ENCODE measurements at places on chromosomes 4 and X.
A peak's percentile ranks its signal among the peaks of the same experiment; 100 is the strongest.

DNA sequence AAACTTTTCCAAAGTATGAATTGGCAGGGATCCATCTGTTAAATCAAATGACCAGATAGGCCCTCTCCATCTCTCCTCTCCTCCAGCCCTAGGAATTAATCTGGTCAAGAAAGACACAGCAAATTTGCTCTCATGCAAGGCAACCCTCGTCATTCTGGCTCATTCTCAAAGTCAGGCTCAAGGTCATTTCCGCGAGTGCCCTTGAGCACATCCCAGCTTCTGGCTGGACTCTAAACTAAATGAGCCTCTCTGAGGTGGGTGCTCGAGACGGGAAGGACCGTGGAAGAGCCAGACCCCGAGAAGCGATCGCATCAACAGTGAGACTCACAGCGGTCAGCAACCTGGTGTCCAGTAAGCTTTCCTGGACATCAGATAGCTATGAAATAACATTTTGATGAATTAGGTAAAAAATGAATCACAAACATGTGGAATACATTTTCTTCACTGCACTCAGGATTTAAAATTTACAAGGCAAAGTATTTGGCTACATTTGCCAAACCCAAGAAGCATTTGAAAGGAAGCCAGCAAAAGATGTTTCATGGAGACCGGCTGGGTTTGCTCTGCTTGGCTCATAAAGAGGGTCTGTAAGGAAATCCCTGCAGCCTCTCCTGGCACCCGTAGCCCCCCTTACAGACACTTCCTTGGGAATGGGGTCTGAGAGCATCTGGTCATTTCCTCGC lies 121.0 kb downstream of the ENPP6 start:
- DNase-seq = no peak

DNA sequence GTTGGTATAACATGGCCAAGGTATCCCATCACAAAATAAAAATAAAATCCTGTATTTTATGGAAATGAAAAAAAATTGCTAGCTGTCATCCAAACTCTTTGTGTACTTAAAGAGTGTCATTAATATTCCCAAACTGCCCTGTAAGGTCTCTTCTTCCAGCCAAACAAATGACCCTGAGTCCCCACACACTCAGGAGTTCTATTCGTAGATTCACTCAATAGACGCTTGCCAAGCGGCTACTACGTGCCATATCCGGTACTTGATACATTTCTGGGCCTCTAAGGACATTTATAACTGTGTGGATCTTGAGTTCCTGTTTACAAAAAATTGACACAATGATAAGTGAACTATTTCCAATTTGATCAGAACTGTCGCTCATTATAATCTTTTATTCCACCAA lies 245.1 kb downstream of the SCFD2 start:
- no peak for DNase-seq

- no peak for DNase-seq
These were observed 19.3 kb downstream of the GPR143 start for GRCh38 chrX:9746148-9746888.

GRCh38 chrX:41275661-41276609 lies 58.0 kb upstream of the DDX3X start:
- DNase-seq = no peak

DNA sequence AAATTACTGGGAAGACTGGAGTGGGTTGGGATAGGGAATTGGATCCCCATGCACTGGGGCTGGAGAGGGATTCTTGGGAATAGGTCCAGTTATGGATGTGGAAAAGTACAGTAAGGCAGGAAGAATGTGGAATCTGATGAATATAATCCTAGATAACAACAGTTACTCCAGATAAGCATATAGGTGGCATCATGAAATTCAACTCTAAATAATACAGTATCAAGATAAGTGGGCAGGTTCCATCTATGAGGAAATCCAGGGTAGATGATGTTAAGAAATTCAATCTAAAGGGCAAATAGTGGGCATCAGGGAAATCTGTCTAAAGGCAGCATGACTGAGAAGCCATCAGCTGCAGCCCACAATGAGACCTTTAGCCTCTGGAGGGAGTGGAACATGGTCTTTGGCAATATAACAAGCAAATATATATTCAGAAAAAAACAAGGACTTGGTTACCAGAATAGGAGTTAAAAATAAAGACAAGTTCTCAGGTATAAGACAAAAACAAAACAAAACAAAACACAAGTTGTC lies 1.2 kb downstream of the DTHD1 start:
- no peak for DNase-seq

DNA sequence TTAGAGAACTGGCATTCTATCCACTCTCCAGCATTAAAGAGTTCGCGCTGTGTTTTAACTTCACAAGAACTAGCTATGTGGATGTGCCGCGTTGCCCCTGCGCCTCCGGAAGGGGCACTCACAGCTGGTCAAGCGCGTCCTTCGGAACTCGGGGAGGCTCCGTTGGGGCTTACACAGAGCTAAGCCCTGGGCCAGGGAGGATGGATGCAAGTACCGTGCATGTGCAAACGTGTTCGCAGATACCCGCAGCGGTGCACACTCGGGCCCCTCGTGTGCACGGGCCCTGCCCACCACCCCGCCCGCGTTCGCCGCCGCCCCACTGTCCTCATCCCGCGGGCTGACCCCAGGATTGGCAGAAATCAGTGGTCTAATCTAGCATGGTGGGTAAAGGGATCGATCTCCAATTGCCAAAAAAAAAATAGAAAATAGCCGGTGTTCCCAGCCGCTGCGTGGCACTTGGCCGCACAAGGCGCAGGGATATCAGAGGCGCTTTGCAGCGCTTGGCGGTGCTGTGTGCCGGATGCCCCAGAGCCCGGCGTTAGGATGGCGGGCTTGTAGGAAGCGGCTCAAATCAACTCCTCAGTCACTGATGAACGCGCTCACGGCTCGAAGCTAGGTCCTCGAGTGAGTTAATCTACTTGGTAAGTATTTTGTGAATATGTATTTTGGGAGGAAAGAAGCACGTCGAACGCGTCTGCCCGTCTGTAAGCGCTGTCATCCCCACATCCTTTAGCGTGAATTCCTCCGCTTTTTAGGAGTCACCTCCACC lies 989 bp upstream of the PCDH10 start:
- DNase-seq = peak; percentile 46

DNA sequence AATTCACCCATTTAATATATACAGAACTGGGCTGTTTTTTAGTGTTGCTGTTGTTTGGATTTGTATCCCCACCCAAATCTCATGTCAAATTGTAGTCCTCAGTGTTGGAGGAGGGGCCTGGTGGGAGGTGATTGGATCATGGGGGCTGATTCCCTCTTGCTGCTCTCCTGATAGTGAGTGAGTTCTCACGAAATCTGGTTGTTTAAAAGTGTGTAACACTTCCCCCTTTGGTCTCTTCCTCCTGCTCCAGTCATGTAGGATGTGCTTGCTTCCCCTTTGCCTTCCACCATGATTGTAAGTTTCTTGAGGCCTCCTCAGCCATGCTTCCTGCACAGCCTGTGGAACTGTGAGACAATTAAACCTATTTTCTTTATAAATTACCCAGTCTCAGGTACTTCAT lies 141.6 kb upstream of the AADAT start:
- no peak for DNase-seq

- DNase-seq = no peak
These were observed 10.2 kb upstream of the CASK start for GRCh38 chrX:41933546-41933945.

GRCh38 chrX:19188566-19188965 lies 66.3 kb upstream of the ADGRG2 start:
- peak; percentile 3 for DNase-seq

DNA sequence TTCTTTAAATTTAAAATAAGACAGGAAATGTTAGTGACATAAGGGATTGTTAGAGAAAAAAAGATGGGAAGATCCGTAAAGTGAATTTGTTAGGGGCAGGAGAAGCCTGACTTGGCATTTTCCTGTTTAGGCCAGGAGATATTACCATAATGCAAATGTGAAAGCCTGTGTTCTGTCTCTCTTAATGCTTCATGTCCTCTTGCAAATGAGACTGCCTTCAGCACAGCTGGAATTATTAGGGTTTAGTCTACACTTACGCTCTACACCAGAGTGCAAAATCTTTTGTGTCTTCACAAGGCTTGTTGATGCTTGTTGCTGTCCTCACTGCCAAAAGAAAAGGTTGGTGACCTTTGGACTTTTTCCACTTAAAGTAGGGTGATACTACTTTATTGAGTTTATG lies 56.8 kb downstream of the JADE1 start:
- DNase-seq = no peak

DNA sequence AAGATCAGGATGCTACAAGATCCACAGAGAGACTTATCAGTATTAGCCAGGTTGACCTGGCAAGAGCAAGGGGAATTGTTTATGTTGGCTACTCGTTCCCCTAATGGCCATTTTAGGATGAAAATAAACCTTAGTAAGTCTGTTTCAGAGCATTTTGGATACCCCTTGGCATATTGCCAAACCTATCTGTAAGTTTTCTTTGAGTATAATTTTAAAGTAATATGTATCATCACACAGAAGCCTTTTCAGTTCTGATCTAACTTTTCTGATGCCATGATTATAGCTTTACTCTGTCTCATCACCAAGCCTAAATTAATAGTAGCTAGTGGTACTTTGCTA lies 99.7 kb downstream of the TSPAN7 start:
- no peak for DNase-seq

DNA sequence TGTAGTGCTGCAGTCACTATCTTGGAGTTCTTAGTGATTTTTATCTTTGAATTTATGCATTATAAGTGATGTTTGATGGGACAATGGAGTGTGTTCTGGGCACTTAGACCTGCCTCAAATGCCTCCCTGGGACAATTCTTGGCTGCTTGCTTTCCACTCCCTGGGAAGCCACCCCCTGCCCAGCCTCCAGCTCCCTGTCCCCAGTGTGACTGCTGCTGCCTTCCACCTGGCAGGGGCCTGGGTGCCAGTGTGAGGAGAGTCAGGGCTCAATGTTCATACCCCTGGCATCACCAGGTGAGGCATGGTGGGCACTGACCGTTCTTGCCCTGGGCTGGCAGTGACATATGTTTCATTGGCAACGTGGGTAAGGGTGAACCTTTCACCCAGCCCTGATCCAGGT lies 14.8 kb downstream of the MSX1 start:
- DNase-seq = no peak

GRCh38 chrX:103418811-103419340 lies 42.5 kb downstream of the BEX3 start:
- no peak for DNase-seq

- no peak for DNase-seq
These were observed 133.4 kb downstream of the ATG4A start for GRCh38 chrX:108224727-108225621.

DNA sequence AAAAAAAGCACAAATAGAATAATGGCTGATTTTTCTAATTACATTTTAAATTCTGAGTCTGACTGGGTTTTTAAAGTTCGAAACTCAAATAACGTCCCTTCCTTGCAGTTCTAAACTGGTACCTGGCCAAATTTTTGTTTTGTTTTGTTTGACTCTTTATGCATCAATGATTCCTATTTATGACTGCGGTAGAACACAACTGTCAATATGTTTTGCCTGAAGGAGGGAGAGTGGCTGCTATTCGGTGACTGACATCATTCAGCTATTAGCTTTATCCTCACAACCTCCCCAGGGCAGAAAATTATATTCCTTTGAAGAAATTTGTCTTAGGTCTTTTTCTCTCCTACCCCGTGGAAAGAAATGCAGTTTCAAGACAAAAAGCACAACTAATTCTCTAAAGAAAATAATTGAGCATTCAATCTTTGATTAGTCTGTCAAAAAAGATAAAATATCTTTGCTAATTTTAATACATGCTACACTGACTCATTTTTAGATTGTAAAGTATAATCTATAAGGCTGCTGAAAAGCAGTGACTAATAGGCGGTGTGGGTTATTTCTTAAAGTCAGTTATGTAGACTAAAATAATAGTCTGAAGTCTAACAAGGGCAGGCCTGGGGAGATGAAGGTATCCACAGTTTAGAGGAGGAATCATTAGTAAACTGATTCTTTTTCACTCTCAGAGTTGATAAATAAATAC lies 61.9 kb downstream of the TMEM150C start:
- peak; percentile 28 for DNase-seq

DNA sequence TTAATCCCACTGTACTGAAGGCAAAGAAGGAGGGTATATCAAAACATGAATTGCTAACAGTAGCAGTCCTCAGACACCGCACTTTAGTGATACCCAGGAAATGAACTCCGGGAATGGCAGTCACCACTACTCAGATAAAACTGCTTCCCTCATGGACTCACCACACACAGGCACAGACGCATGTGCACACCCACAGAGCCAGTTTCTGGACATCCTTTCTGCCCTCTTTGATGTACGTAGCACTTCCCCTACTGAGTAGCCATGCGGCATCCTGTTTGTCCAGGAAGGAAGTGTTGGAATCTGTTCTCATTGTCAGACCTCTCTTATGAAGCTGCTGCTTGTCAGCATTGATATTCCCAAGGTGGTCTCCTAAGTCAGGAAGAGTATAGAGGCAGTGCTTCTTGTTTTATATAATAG lies 95.7 kb downstream of the DCLK2 start:
- DNase-seq = no peak

GRCh38 chr4:174216799-174217272 lies 66.6 kb downstream of the FBXO8 start:
- no peak for DNase-seq

GRCh38 chrX:21151051-21151450 lies 223.2 kb upstream of the CNKSR2 start:
- DNase-seq = no peak
